Smooth muscle cell of the umbilical artery (primary cell): ENCODE measurements at places on chromosomes 7 and 10. TPM values are rescaled to one million over a fixed set of nuclear protein-coding genes. Genes with fewer than 3 reads are reported as not detected.

PYROXD2 gene
- total RNA-seq = 12.5 and 20.1 TPM in 2 replicates

CALHM1 gene
- not detected in 2 replicates for total RNA-seq

KEL gene
- not detected in 2 replicates for total RNA-seq

STEAP1B gene
- 1.5 and 11.4 TPM in 2 replicates for total RNA-seq

DKK1 gene
- 172 and 266 TPM in 2 replicates for total RNA-seq

POT1 gene
- 33.3 and 34.4 TPM in 2 replicates for total RNA-seq

IGF2BP3 gene
- 17.2 and 53.6 TPM in 2 replicates for total RNA-seq

SFXN4 gene
- 10.2 and 12.2 TPM in 2 replicates for total RNA-seq

NEUROD6 gene
- total RNA-seq = not detected in 2 replicates

PRLHR gene
- not detected in 2 replicates for total RNA-seq

CTAGE4 gene
- total RNA-seq = not detected in 2 replicates

EN2 gene
- under 0.01 TPM in 1 of 2 replicates, not detected in the other for total RNA-seq

THNSL1 gene
- 3.9 and 6.1 TPM in 2 replicates for total RNA-seq

MYL7 gene
- total RNA-seq = not detected in 2 replicates

HMX3 gene
- total RNA-seq = not detected in 2 replicates

ERVW-1 gene
- total RNA-seq = not detected in 2 replicates

CALML5 gene
- not detected in 2 replicates for total RNA-seq

SGPL1 gene
- total RNA-seq = 53.2 and 55.2 TPM in 2 replicates

HABP2 gene
- not detected in 2 replicates for total RNA-seq

TNRC18 gene
- total RNA-seq = 36.8 and 65.2 TPM in 2 replicates

SPDYE1 gene
- not detected in 2 replicates for total RNA-seq

KIFBP gene
- total RNA-seq = 36.2 and 59.9 TPM in 2 replicates

RPEL1 gene
- 0.09 TPM in 1 of 2 replicates, not detected in the other for total RNA-seq

XRCC2 gene
- 0.30 and 1.8 TPM in 2 replicates for total RNA-seq

EFCAB10 gene
- 0.32 TPM in 1 of 2 replicates, not detected in the other for total RNA-seq

HOXA6 gene
- total RNA-seq = 3.6 and 5.8 TPM in 2 replicates
